B cell (primary cell): ENCODE measurements at places on chromosomes 11 and 22. TPM values are rescaled to one million over a fixed set of nuclear protein-coding genes. Genes with fewer than 3 reads are reported as not detected.

LRRC4C gene
- 0.57 TPM in 1 of 2 replicates, not detected in the other for total RNA-seq

DNA sequence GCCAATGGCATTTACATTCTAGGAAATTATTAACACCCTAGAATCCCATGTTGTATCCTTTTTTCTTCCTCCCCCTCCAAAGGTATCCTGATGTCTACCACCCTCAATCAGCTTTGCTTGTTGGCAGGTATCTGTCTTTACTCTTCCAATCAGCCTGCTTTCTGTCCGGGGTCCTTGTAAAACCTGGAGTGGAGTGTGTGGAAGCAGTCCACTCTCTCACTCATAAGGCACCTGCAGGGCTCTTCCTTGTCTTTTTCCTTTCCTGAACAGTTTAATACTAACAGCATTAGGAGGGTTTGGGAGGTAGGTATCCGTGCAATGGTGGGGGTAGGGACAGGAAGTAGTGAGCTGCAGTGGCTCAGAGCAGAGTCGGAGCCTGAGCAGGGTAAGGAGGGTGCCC lies 193.4 kb downstream of the BARX2 start:
- no peak overlapping the region for H3K4me3 ChIP-seq
- no peaks in the 10 kb centered on the region for H3K4me1 ChIP-seq
- no peak overlapping the region for H3K27ac ChIP-seq
- H3K27me3 ChIP-seq, result no peaks in the 10 kb centered on the region
- DNase-seq, result no peak
- H3K36me3 ChIP-seq, result no peaks in the 10 kb centered on the region

DNA sequence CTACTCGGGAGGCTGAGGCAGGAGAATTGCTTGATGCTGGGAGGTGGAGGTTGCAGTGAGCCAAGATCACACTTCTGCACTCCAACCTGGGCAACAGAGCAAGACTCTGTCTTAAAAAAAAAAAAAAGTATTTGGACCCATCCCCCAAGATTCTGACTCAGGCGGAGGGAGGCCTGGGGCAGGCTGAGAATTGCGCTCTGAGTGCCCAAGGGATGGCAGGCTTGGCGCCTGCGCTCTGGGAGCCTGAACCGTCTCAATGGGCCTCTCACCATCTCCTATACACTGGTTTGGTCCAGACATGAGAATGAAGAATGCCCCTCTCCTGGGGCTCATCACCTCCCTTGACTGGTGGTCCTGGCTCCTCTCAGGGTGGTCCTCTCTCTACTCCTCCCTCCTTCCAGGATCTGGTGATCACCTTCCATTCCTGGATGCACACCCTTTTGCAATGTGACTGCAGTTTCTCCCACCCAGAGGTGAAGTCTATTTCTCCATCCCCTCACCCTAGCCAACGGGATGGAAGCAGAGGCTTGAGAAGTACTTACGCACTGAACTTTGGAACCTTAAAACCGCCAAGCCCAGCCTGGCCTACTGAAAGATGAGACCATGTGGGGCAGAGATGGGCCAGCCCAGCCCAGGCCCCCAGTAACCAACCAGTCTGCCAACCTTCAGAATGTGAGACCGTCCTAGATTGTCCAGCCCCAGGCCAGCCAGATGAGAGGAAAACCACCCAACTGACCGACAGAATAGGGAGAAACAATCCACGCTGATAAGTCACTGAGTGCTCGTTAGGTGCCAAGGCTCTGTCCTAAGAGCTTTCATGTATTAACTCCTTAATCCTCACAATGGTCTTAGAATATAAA lies 4.9 kb downstream of the POLR3H start:
- H3K36me3 ChIP-seq, result peaks cover 19% of the 10 kb centered on the region
- H3K27me3 ChIP-seq, result no peaks in the 10 kb centered on the region
- H3K4me3 ChIP-seq, result no peak overlapping the region
- DNase-seq, result no peak
- H3K4me1 ChIP-seq, result peaks cover 12% of the 10 kb centered on the region
- no peak overlapping the region for H3K27ac ChIP-seq

MS4A15 gene
- total RNA-seq, result not detected in 2 replicates

GRCh38 chr22:33542153-33542552 lies 378.1 kb downstream of the LARGE1 start:
- DNase-seq, result no peak
- H3K36me3 ChIP-seq, result no peaks in the 10 kb centered on the region
- no peak overlapping the region for H3K4me3 ChIP-seq
- no peaks in the 10 kb centered on the region for H3K27me3 ChIP-seq
- H3K27ac ChIP-seq, result no peak overlapping the region

DNA sequence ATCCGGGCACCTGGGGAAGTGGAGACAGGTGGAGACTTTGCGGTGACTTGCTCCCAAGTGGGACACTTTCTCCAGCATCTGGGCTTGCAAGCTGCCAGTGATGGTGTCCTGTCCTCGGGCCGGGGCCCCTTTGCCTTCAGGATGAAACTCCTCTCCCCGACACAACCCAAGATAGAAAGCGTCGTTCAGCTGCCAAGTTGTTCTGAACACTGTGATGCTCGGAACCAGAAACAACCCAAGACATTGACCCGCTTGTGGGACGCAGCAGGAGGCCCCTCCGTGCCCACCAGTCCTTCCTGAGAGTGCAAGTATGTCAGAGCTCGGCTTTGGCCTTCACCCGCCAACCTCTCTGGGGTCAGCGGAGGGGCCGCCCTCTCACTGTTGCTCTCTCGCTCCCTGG lies 31.3 kb downstream of the LINC01488 start:
- H3K36me3 ChIP-seq, result no peaks in the 10 kb centered on the region
- no peak for DNase-seq
- H3K4me1 ChIP-seq, result peaks cover 4% of the 10 kb centered on the region
- H3K27me3 ChIP-seq, result no peaks in the 10 kb centered on the region
- no peak overlapping the region for H3K27ac ChIP-seq

- H3K27ac ChIP-seq, result no peak overlapping the region
- no peaks in the 10 kb centered on the region for H3K36me3 ChIP-seq
- H3K4me3 ChIP-seq, result no peak overlapping the region
- no peaks in the 10 kb centered on the region for H3K4me1 ChIP-seq
- DNase-seq, result no peak
These were observed 232.4 kb downstream of the MIAT start for GRCh38 chr22:26889802-26890201.

DDX25 gene
- total RNA-seq, result not detected in 2 replicates
